ENCODE measurements at places on chromosomes 1 and 21.
A peak's percentile ranks its signal among the peaks of the same experiment; 100 is the strongest.

DNA sequence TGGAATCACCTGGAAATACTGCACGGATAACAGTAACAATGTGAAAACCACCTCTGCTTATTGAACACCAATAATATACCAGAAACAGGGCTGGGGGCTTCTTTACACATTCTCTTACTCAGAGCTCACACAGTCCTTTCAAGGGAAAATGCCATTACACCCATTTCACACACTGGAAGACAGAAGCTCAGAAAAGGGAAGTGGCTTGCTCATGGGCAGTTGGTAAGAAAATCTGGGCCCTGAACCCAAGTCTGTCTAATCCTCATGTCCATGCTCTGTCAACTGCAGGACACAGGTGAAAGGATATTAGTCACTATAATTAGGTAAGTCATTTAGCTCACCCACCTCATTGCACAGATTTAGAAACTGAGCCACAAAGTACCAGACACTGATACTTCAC is 18.6 kb downstream of the C8A start:
- DNase-seq: no peak

GRCh38 chr1:67612788-67613241 is 72.2 kb upstream of the GADD45A start:
- no peak for DNase-seq

DNA sequence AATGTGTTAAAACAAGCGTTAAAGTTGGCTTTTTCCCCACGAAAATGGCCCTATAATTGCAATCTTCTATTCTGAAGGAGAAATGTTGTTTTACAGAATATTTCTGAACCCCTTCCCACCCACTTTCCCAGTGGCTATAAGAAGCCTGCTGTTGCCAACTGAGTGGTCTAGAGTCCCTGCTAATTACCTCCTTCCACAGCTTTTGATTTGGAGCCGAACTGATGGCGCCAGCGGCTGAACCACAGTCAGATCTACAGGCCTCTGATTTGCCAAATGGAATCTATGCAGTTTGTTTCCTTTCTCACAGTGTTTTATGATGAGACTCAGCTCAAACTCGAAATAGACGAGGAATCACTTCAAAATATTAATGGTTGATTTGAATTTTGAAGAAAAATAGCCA is 76.0 kb upstream of the C1orf105 start:
- DNase-seq: no peak

DNA sequence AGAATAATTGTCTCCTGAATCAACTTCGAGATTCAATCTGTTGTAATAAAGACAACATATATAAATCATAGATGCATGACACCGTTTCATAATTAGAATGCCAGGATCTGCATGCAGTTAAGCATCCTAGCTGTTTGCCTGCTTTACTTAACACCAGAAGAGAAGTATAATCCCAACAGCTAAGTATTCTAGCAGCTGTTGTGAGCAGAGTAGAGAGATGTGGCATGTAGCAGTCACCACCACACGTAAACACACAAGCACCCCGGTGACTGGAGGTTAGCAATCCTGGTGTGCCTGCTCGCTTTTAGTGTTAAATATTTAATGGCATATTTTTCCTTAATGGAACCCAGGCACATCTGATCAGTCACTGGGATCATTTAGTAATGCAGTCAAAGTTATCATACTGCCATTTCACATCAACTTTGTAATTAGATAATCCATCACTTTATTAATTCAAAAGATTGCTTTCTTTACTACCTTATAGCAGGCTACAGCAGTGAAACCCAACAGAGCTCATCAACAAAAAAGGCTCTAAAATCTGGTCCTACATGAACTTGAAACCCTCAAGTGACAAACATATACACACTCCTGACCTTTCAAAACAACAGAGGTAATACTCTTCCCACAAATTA is 187.9 kb downstream of the SMYD3 start:
- no peak for DNase-seq

- peak; percentile 67 for DNase-seq
These were observed 520 bp downstream of the ZBTB17 start for GRCh38 chr1:15975358-15975804.

DNA sequence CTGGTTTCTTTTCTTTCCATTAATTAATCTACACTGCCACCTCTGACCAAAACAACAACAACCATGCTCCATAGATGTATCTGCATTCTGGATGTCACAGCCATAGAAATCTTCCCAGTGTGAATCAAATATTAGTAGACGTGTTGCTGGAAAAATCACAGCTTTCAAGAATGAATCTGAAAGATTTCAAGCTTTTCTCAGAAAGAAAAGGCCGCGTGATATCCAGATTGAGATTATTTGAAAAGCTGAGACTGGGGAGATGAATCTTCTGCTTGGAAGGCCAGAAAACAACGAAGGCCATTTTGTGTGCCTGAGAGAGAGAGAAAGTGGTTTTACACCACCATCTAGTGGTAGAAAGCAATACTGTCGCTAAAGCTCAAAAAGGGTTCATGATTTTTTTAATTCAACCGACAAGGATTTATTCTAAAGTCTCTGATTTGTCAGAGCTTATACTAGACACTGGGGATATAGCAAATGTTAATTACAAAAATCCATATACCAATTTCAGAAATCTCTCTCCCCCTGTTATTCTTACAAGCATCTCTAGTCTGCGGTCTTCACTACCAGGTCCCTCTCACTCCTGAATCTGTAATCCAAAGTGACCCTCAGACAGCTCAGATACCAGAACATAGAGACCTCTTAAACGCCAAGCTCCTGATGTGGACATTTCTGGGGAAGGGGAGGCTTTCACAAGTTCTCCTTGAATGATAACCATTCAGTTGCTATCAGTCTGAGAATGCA is 87.5 kb upstream of the SGIP1 start:
- peak; percentile 62 for DNase-seq

GRCh38 chr21:46604975-46605766 is at the start of gene S100B:
S100B (minus strand) TSS chr21:46605082; CDS start chr21:46602415, 2,667 bp downstream.
- DNase-seq: no peak

DNA sequence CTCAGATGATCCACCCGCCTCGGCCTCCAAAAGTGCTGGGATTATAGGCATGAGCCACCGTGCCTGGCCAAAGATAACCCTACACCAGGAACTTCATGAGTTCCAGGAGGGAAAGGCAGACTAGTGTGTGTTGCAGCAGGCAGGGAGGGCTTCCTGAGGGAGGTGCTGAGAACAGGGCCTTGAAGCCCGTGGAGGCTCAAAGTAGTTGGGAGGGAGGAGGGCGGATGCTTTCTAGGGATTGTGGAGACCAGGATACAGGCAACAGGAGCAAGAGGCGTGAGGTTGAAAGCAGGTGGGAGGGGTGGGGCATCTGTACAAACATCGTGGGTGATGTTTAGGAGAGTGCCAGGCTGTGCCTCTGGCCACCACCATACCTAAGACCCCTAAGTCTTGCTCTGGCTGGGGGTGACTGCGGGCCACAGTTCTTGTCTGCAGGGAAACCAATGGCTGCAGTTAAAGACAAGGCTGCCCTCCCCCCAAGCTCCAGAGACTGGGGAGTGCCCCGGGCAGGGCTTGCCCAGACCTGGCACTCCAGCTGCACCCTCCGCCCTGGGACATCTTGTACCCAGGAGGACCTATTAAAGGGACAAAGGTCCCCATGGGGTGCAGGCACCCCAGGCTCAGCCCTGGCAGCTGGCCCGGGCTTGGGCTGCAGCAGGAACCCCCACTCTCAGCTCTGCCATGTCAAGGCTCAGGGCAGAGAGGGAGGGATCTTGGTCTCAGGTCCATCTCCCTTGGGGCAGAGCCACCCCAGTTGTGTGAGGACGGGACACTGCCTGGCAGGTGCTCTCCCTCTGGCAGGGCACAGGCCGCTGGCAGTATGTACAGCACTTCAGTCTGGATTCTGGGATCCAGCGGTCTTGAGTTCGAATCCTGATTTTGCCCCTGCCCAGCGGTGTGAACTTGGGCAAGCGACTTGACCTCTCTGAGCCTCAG is 22.1 kb upstream of the CASZ1 start:
- no peak for DNase-seq

DNA sequence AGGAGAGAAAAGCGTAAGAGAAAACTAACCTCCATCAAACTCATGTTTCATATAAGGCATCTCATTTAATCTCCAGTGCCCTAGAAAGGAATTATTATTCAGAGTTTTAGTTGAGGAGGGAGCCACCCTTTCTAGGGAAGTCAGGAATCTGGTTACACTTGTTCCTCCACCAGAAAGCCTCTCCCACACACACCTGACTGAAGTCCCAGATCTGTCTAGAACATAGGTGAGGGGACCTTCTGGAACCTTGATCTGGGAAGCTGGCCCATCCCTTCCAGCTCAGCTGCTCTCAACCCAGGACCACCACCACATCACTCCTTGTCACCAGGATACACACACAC is 1.9 kb upstream of the DENND2D start:
- DNase-seq: peak; percentile 6

DNA sequence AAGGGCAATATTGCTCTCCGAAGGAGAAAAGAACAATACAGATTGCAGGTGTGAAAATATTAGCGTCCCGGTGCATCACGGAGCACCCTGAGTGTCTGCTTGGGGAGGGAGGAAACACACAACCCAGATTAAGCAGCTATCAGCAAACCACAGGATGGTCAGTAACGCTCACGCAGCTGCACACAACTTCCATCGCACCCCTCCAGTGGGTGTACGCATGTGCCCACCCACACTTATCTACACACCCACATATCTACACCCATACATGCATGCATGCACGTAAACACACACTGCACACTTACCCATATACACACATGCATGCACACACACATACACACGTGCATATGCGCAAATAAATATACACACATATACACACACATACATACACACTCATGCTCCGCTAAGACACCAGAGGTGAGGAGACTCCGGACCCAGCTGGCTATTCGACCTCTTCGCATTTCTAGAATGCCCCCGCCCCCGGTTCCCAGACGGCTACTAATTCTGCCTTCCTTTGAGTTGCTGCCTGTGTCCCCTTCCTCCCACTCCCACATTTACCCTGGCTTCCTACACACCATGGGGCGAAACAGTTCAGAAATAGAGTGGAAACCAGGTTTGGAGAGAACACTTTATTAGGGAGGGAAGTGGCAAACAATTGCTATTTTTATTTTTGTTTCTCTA is 26.2 kb downstream of the ITPKB start:
- peak; percentile 81 for DNase-seq

DNA sequence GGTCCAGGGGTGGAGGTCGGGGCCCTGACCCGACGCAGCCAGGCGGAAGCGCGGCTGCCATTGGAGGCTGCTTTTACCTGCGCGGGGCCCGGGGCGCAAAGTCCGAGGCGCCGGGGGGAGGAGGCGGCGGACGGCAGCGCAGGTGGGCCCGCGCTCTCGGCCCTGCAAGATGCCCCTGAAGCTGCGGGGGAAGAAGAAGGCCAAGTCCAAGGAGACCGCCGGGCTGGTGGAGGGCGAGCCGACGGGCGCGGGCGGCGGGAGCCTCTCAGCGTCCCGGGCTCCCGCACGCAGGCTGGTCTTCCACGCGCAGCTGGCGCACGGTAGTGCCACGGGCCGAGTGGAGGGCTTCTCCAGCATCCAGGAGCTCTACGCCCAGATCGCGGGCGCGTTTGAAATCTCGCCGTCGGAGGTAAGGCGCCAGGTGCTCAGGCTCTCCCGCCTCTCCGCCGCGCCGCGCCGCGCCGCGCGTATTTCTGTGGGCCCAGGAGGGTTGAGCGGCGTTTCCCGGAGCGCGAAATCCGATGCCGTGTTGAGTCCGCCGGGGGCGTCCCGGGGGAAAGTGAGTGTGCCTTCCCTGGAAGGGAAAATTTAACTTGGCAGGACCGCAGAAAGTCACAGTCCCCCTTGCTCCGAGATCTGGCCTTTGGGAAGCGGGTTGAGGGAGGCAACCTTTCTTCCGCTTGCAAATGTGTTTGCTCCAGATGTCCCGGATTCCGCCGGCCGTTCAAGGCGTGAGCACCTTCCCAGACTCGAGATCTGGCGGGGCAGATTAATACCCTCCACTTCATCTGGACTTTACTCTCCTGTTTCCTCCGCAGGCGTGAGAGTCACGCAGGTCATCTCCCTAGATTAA is at the start of gene GIPC2:
GIPC2 (plus strand) TSS at position 41 of the 853 bp plus-strand sequence; CDS start at position 170, 129 bp downstream.
- DNase-seq: peak; percentile 35

- DNase-seq: no peak
These were observed 692 bp downstream of the TARDBP start for GRCh38 chr1:11013160-11013531.

- no peak for DNase-seq
These were observed 31.7 kb downstream of the PRMT2 start for GRCh38 chr21:46666941-46667740.

DNA sequence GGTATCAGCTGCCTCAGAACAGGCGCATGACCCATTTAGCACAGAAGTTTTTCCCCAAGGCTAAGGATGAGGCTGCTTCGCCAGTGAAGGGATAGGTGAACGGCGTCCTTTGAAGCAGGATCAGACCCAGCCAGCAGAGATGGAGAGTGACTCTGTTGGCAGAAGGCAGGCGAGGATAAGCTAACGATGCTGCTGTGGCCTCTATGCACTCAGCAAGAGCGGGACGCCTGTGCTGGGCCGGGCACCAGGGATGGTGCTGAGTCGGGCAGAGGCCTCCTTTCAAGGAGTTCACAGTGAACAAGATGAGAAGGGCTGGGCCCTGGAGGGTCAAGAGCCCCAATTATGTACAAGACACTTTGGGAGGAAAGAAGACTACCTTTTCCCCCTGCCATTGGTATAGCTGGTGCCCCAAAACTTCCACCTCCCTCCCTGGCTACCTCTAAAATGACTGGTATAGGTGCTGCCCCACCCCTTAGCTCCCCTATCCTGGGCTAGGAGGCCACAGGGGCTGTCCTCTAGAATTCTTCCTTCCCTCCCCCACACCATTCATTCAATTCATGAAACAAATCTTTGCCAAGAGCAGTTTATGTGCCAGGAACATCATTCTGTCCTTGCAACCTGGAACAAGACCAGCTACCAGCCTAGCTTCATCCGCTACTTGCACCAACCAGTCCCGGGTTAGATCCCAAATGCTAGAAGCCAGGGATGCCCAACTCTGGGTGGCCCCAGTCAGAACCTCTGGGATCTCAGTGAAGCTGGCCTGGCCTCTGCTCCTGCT is 7.5 kb downstream of the XKR8 start:
- no peak for DNase-seq

GRCh38 chr1:61428146-61428545 is 296.8 kb downstream of the TM2D1 start:
- no peak for DNase-seq

DNA sequence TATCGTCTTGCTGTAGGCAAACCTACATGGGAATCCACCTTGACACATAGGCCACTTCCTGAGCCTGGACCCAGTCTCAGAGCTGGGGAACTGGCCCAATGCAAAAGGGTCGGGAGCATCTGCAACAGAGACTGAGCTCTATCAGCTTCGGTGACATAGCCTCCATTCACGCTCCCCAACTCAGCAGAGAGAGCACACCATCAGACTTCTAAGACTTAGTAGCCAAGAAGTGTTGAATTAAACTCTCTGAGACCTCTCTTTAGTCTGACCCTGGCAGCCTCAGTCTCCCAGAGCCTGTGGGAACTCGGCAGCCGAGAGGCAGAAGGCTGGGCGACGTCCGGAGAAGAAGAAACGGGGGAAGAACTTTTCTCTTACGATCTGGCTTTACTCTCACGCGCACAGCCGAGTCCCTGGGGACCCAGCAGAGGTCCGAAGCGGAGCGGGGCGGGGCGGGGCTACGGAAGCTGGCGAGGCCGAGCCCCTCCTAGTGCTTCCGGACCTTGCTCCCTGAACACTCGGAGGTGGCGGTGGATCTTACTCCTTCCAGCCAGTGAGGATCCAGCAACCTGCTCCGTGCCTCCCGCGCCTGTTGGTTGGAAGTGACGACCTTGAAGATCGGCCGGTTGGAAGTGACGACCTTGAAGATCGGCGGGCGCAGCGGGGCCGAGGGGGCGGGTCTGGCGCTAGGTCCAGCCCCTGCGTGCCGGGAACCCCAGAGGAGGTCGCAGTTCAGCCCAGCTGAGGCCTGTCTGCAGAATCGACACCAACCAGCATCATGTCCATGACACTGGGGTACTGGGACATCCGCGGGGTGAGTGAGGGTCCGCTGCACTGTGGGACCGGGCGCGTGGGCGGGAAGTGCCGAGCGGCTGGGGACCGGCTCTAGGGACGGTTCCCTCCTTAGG is at the start of gene GSTM4:
GSTM4 (plus strand) TSS at position 485 of the 905 bp plus-strand sequence; CDS start at position 776, 291 bp downstream.
- DNase-seq: peak; percentile 72

Measured in hematopoietic multipotent progenitor cell treated with erythropoietin and hydrocortisone succinate and interleukin-3 and kit ligand, for 8 days (in vitro differentiated cells).